ENCODE measurements at places on chromosomes 7 and 10. TPM values are rescaled to one million over a fixed set of nuclear protein-coding genes. Genes with fewer than 3 reads are reported as not detected.

DNA sequence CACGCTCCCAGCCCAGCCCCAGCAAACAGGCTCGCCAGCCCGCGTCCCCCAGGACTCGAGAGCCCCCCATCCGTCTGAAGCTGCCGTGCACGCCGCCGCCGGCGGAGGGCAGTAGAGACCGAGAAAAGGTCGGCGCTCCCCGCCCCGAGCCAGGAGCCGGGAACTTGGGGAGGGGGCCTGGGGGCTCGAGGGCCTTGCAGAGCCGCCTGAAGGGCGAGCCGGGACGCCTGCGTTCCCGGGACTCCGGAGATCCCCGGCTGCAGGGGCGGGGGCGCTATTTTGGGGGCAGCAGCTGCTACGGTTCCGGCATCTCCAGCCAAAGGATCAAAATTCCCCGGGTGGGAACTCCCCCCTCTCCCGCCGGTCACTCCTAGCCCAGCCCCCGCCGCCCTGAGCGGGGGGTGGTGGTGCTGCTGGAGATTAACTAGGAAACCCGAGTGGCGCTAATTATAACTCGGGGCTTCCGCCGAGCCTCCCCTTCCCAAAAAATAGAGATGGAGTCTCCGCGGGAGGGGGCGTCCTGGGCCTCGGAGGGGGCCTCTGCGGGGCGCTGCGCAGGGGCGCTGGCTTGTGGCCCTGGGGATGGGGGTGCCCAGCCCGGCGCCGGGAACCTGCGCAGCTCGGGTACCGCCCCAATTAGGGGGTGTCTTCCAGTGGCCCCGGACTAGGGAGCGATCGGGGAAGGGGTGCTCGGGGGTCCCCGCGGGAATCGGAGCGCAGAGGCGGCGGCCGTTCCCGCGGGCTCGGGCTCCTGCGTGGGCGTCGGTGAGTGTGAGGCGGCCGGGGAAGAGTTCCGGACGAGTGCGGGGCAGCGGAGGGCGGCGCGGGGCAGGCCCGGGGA lies 608 bp downstream of the ACHE start:
- DNase-seq: peak; percentile 85

DNA sequence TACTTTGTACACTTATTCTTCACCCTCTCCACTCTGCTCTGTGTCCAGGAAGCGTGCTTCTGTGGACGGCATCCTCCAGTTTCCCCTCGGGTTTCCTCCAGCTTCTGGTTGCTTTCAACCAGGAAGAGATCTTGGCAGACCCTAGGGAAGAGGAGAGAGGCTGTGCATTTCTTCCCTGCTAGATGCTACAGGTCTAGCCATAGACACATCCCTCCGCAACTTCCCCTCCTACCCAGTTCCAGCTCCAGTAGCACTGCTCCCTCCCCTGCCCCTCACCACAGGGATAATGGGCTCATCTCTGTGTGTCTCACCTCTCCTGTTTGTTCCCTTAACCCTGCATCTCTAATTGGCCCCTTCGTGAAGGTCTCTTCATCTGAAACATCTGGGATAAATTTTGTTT lies 16.3 kb downstream of the TLL2 start:
- no peak for DNase-seq

DNA sequence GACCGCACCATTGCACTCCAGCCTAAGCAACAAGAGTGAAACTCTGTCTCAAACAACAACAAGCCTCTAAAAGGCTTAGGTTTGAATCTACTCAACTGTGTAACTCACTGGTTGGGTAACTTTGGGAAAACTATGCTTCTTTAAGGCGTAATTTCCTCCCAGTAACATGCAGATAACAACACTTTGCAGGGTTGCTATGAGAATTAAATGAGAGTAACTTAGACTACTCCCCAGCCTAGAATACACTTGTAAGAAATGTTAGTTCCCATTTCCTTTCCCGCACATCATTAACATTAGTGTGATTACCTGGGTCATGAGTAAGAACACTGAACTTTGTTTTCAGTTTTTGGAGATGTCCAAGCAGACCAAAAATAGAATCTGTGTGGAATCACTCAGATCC lies 5.4 kb upstream of the MYPN start:
- no peak for DNase-seq

The SORCS1 gene
- total RNA-seq: 2.4 TPM

GRCh38 chr7:22859641-22860290 lies 37.1 kb upstream of the TOMM7 start:
- DNase-seq: no peak

Measured in muscle of leg (tissue), 16 donors.